T1000 (cell line): ENCODE measurements at places on chromosomes 5 and 9.

- DNase-seq: no peak
These were observed 73.2 kb upstream of the SH3PXD2B start for GRCh38 chr5:172527559-172527958.

- DNase-seq: no peak
These were observed 3.1 kb downstream of the TSPAN17 start for GRCh38 chr5:176650354-176650884.

DNA sequence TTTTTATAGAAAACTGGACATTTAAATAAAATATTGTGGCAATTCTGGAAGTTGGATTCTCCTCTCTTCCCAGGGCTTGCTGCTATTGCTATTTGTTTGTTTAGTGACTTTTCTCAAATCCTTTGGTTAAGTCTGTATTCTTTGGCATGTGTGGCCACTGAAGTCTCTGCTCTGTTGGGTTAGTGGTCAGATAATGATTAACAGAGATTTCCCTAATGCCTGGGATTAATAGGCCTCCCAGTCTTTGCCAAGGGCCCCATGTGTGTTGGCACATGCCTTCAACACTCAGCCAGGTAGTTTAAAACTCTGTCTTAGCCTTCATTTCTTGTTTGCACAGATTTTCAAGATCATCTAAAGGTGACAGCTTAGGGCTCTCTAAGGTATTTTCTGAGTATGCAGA, 92.8 kb upstream of the EPB41L4A start:
- DNase-seq: no peak

GRCh38 chr9:123814496-123814895, 115.4 kb downstream of the DENND1A start:
- no peak for DNase-seq

DNA sequence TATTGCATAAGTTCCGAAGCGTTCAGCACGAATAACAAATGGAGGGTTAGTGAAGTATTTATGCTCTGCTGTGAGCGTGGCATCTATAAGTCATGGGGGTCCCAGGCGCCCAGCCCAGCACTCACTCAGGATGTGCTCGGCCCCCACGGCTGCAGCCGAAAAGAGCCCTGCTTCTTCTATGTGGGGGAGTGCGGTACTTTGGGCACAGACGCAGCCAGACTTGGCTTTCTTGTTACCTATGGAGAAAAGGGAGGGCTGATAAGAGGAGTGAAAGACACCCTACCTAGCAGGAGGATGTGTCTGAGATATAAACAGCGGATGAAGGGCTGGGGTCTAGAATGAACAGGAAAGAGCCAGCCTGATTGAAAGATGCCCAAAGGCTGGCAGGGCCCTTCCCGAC, 51.4 kb downstream of the MRPL36 start:
- DNase-seq: no peak

GRCh38 chr5:2946315-2946714, 194.8 kb upstream of the IRX2 start:
- DNase-seq: no peak

DNA sequence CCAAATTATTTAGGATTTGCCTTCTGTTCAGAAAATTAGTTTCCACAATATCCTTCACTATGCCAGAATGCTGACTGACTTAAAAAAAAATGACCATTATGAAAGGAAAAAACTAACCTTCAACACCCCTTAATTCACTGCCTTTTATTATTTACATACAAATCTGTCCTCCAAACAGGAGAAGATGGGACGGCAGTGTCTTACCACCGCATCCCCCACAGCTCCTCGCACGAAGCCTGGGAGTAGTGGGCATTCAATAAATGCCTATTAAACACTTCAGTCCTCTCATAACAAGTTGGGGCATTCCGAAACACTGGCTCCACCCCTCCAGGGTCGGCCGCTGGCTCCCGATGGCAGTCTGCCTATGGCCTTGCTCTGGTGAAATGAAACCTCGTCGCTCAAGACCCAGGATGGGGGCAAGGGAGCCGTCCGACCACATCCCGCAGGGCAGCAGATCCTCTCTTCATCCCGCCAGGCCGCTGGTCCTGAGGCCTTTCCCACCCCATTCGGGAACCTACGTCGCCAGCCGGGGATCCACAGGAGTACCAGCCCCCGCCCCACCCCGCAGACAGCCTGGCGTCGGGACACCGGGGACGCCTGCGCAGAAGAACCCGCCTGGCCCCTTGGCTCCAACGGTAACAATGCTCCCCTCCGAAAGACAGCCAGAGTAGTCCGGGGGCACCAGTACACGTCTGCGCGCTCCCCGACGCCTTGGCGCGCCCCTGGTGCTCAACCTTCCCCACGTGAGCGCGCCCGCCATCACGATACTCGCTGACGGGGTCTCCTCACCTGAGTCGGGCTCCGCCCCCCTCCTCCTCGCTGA, 613 bp downstream of the ZBTB5 start:
- DNase-seq: no peak

GRCh38 chr9:95874303-95874988, 1.0 kb upstream of the ERCC6L2 start:
- DNase-seq: no peak

DNA sequence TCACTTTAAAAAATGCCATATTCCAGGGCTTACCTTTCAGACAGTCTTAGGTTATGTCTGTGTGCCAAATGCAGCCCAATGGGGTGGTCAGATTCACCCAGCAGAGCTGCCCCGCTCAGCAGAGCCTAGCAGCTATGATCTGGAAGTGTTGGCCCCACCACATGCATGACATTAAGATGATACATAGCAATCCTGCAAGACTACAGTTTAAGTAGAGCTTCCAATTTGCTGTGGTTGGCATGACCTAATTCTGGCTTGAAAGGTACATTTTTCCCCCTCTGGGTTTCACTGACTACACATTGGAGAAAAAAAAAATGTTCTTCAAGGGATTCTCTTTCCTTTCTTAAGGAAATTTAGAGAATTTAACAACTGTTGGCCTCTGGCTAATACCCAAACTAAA, 22.5 kb downstream of the MEF2C start:
- no peak for DNase-seq

GRCh38 chr9:135320331-135320730, 159.3 kb upstream of the PPP1R26 start:
- DNase-seq: no peak

DNA sequence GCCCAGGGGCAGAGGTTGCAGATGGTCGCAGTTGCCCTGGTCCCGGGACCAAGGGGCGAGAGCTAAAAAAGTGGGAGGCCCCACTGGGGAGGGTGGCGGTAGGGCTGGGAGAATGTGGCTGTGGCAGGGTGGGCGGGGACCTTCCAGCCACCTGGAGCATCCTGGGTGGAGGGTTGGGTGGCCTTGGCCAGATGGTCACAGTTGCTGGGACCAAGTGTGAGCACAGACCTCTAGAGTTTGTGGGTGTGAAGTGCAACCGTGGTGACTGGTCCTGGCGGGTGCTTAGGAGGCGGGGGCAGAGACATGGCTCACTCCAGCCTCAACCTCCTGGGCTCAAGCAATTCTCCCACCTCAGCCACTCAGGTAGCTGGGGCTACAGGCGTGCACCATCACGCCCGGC, 5.7 kb upstream of the TRAF2 start:
- DNase-seq: no peak

GRCh38 chr9:122051351-122052321, 41.5 kb downstream of the TTLL11 start:
- no peak for DNase-seq

- no peak for DNase-seq
These were observed 1167.1 kb upstream of the SEMA6A start for GRCh38 chr5:117741655-117742206.

- no peak for DNase-seq
These were observed 343.6 kb downstream of the CSNK1G3 start for GRCh38 chr5:123855609-123856008.

DNA sequence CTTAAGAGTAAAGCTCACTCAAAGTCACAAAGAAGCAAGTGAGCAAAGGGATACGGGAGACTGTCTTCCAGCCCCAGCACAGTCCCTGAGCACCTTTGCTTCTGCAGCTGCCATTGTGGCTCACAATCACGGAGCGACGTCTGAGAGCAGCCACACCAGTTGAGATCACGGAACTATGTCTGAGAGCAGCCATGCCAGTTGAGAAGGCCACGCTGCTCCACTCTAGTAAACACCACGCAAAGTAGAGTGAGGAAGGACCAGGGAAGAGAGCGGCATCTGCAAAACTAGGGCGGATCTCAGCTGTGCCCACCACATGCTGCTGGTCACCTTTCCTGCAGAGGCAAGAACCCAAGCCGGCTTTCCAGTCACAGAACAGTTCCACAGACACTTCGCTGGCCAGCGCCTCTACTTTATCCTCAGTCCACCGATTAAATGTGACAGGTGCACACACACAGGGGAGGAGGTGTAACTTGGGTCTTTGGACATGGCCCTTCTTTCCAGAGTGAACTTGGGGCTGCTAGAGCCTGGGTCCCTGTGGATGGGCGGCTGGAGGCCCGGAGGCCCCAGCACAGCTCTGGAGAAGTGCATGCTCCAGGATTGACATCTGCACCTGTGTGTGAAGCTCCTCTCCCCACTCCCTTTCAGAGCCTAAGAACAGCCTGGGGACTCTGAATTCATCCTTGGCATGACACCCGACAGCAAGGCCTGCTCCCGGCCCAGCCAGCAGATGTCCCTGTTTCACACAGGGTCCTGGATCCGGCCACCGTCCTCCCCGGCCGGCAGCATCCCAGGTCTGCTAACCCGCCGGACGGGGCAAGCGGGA, 324.9 kb upstream of the IRX4 start:
- DNase-seq: no peak

GRCh38 chr5:100913298-100913697, 10.2 kb upstream of the ST8SIA4 start:
- no peak for DNase-seq

DNA sequence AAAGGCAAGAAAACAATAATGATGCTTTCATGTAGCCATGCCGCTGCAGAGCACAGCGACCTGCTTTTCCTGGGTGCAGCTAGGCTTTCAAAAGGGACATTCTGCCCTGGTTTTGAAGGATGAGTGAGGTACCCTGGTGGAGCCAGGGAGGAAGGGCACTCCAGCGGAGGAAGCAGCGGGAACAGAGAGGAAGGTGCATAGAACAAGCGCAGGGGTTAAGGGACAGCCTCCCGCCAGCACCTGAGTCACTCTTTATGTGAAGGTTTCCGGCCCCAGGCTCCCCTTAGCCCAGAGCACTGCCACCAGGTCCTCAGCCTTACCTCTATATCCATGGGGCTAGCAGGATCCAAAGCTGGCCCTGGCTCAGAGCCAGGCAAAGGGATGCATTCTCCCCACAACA, 221.1 kb downstream of the CDK5RAP2 start:
- no peak for DNase-seq
